ENCODE measurements at places on chromosomes 16 and 17. TPM values are rescaled to one million over a fixed set of nuclear protein-coding genes. Genes with fewer than 3 reads are reported as not detected.

KCNJ16 gene
- not detected for polyA plus RNA-seq

BTBD17 gene
- polyA plus RNA-seq: not detected

VAMP2 gene
- polyA plus RNA-seq: 43.4 TPM

CES5A gene
- polyA plus RNA-seq: not detected

BCO1 gene
- 0.02 TPM for polyA plus RNA-seq

MTSS2 gene
- polyA plus RNA-seq: 54.1 TPM

TMEM220 gene
- 3.1 TPM for polyA plus RNA-seq

RBBP6 gene
- 15.1 TPM for polyA plus RNA-seq

DNA sequence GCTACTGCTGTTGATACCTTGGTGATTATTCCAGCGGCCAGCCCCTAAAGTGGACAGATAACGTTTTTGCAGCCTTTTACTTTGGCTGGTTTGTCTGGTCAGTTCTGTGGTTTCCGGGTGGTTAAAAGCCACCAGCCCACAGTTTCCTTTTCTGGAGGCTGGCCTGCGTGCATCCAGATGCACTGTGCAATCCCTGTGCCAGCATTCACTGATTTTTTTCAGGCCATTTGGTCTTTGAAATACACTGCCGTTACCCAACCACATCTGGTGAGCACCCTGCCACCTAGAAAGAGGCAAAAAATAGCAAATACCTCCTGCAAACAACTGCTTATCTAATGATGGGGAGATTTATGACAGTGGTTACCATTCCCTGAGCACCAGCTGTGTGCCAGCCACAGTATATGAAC, 797 bp downstream of the NUDT7 start:
- peak; percentile 58 for DNase-seq
- H3K4me3 ChIP-seq: peak overlapping the region; percentile 92
- H3K36me3 ChIP-seq: no peaks in the 10 kb centered on the region
- peak overlapping the region; percentile 82 for H3K27ac ChIP-seq
- no peaks in the 10 kb centered on the region for H3K27me3 ChIP-seq

- no peaks in the 10 kb centered on the region for H3K4me1 ChIP-seq
- no peak overlapping the region for H3K27ac ChIP-seq
- DNase-seq: no peak
- H3K27me3 ChIP-seq: no peaks in the 10 kb centered on the region
- H3K36me3 ChIP-seq: no peaks in the 10 kb centered on the region
Observed at GRCh38 chr17:27518048-27518447, 61.8 kb downstream of the KSR1 start.

- peak overlapping the region; percentile 79 for H3K27ac ChIP-seq
- H3K27me3 ChIP-seq: no peaks in the 10 kb centered on the region
- peaks cover 19% of the 10 kb centered on the region for H3K4me1 ChIP-seq
Observed at GRCh38 chr16:66516509-66516807, 33.5 kb downstream of the TK2 start.

GRCh38 chr17:35743626-35744328, 9.3 kb downstream of the GAS2L2 start:
- peaks cover 9% of the 10 kb centered on the region for H3K4me1 ChIP-seq
- H3K27me3 ChIP-seq: no peaks in the 10 kb centered on the region
- no peak overlapping the region for H3K27ac ChIP-seq
- H3K36me3 ChIP-seq: no peaks in the 10 kb centered on the region

GRCh38 chr17:66143657-66144282, 48.2 kb downstream of the CEP112 start:
- no peak overlapping the region for H3K27ac ChIP-seq
- no peak overlapping the region for H3K4me3 ChIP-seq
- DNase-seq: no peak
- no peaks in the 10 kb centered on the region for H3K4me1 ChIP-seq
- peaks cover 45% of the 10 kb centered on the region for H3K36me3 ChIP-seq
- H3K27me3 ChIP-seq: no peaks in the 10 kb centered on the region

DNA sequence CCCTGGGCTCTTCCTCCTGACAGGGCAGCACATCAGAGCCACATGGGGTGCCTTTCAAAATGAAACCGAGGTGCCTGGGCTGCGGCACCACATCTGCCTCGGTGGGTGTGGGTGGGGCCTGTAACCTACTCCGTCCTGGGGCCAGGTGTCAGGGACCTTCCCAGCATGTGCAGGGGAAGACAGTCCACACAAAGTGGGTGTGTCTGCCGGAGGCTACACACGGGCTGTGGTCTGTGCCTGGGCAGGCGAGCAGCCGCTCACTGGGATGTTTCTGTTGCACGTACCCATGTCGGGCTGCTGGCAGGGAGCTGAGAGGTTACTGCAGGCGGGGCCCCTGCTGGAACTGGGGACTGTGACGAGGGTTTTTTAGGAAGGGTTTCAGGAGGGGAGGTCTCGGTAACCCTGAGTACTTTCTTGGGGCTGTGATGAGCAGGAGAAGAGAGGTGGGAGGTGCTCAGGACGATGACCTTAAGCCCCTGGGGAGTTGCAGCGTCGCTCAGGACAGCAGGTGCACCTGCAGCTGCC, 351.2 kb downstream of the SEC14L1 start:
- no peak for DNase-seq
- H3K36me3 ChIP-seq: peaks cover 61% of the 10 kb centered on the region
- no peak overlapping the region for H3K27ac ChIP-seq
- peaks cover 4% of the 10 kb centered on the region for H3K4me1 ChIP-seq
- no peak overlapping the region for H3K4me3 ChIP-seq
- no peaks in the 10 kb centered on the region for H3K27me3 ChIP-seq

DNA sequence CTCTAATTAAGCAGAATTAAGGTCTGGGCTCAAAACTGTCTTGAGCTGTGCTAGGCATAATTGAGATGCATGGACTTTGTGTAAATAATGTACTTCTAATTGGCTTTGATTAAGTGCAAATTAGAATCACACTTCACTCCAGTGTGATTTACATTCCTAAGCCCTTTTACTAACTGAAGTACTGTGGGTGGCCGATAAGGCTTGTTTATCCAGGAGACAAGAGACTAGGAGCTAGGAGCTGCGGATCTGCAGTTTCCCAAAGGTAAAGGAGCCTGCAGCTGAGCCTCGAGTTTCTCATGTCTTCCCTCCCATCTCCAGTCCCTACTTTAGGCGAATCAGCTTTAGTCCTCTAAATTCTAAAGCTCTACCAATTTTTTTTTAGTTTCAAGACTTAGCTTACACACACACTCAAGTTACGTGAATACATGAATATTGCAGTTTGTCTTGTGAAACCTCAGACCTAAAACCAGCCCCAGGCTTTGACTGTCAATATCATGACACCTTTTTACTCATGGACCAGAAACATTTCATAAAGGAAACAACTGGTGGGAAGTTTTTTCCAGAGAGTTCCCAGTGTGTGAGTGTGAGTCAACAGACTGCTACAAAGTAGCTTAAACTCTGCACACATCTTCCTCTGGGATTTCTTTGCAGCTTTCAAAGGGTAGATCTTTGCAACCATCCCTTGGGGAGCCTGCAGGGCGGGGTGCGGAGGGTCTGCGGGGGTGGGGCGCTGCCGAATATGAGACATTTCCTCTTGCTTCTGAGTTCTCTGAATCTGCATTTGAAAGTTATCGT, 113.9 kb upstream of the TBX2 start:
- H3K4me1 ChIP-seq: peaks cover 22% of the 10 kb centered on the region
- no peaks in the 10 kb centered on the region for H3K27me3 ChIP-seq
- no peak overlapping the region for H3K27ac ChIP-seq
- no peak overlapping the region for H3K4me3 ChIP-seq
- DNase-seq: no peak
- no peaks in the 10 kb centered on the region for H3K36me3 ChIP-seq

- H3K36me3 ChIP-seq: no peaks in the 10 kb centered on the region
- no peaks in the 10 kb centered on the region for H3K27me3 ChIP-seq
- peaks cover 19% of the 10 kb centered on the region for H3K4me1 ChIP-seq
Observed at GRCh38 chr16:10949424-10949970, 5.1 kb downstream of the CLEC16A start.

GRCh38 chr17:5413682-5414081, 5.8 kb downstream of the NUP88 start:
- H3K36me3 ChIP-seq: peaks cover 48% of the 10 kb centered on the region
- H3K4me3 ChIP-seq: no peak overlapping the region
- H3K4me1 ChIP-seq: peaks cover 12% of the 10 kb centered on the region
- H3K27ac ChIP-seq: peak overlapping the region; percentile 73

DNA sequence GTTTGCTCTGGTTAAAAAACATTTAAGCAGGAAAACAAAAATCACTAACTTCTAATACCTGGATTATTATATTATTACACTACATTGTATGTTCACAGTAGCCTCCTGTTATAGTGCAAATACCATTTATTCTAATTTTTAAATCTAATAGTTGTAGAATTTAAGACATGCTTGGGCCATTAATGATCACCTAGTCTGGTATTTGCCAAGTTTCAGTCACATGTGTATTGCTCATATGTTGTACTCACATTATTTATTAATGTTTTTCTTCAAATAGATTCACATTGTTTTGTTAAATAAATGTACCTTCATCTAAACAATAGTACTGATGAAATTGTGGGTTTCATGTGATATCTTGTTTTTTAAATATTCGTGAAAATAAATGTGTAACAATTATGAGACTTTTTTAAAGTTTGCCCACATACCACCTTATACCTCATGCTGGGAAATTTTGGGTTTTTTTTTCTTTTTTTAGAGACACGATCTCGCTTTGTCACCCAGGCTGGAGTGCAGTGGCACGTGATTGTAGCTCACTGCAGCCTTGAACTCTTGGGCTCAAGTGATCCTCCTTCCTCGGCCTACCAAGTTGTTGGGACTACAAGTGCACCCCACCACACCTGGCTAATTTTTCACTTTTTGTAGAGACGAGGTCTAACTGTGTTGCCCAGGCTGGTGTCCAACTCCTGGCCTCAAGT, 5.9 kb downstream of the ZNF771 start:
- H3K27ac ChIP-seq: no peak overlapping the region
- no peak for DNase-seq
- H3K4me3 ChIP-seq: no peak overlapping the region

All from SK-N-SH (cell line).